ENCODE measurements at places on chromosomes 6 and 20. TPM values are rescaled to one million over a fixed set of nuclear protein-coding genes. Genes with fewer than 3 reads are reported as not detected.

TCF21 gene
- 0.15 TPM for total RNA-seq

NRN1 gene
- total RNA-seq: 20.8 TPM

FOXQ1 gene
- total RNA-seq: not detected

MAP3K4 gene
- total RNA-seq: 28.0 TPM

GGTLC1 gene
- not detected for total RNA-seq

CGAS gene
- 13.5 TPM for total RNA-seq

SLC32A1 gene
- not detected for total RNA-seq

RAB22A gene
- 11.7 TPM for total RNA-seq

CRISP1 gene
- total RNA-seq: not detected

DEFB118 gene
- total RNA-seq: not detected

THBS2 gene
- 3.6 TPM for total RNA-seq

MCUR1 gene
- total RNA-seq: 6.5 TPM

IDH3B gene
- 128 TPM for total RNA-seq

VSX1 gene
- not detected for total RNA-seq

ZNF831 gene
- not detected for total RNA-seq

EPM2A gene
- 5.5 TPM for total RNA-seq

NOX3 gene
- total RNA-seq: not detected

CALHM6 gene
- not detected for total RNA-seq

HLA-DPA1 gene
- total RNA-seq: 0.65 TPM

FAM184A gene
- under 0.01 TPM for total RNA-seq

PCSK2 gene
- not detected for total RNA-seq

NKAIN2 gene
- total RNA-seq: not detected

BPIFB1 gene
- total RNA-seq: not detected

FOXF2 gene
- not detected for total RNA-seq

NDRG3 gene
- total RNA-seq: 22.6 TPM

RIPOR3 gene
- total RNA-seq: 0.76 TPM

ECT2L gene
- not detected for total RNA-seq

BTBD3 gene
- total RNA-seq: 22.0 TPM

SLC13A3 gene
- total RNA-seq: 0.32 TPM

IMPG1 gene
- under 0.01 TPM for total RNA-seq

POM121L2 gene
- not detected for total RNA-seq

FKBP1A gene
- total RNA-seq: 295 TPM

TP53TG5 gene
- total RNA-seq: not detected

FBXO5 gene
- total RNA-seq: 20.8 TPM

GTSF1L gene
- total RNA-seq: 0.32 TPM

CDSN gene
- total RNA-seq: not detected

FAM83C gene
- total RNA-seq: not detected

STXBP5 gene
- 20.1 TPM for total RNA-seq

EMILIN3 gene
- total RNA-seq: under 0.01 TPM

CD93 gene
- total RNA-seq: 533 TPM

ABHD16B gene
- total RNA-seq: not detected

HFE gene
- 3.2 TPM for total RNA-seq

CLPSL1 gene
- total RNA-seq: not detected

SLA2 gene
- not detected for total RNA-seq

CLDN20 gene
- total RNA-seq: not detected

LY6G6F gene
- total RNA-seq: not detected

SLC12A5 gene
- 0.32 TPM for total RNA-seq

MMS22L gene
- total RNA-seq: 24.5 TPM

CLVS2 gene
- not detected for total RNA-seq

SASH1 gene
- 77.6 TPM for total RNA-seq

PCMTD2 gene
- total RNA-seq: 67.0 TPM

ISM1 gene
- not detected for total RNA-seq

HLA-DQA2 gene
- not detected for total RNA-seq

NHSL1 gene
- total RNA-seq: 22.7 TPM

All from epithelial cell of umbilical artery (primary cell).